Suppressor macrophage treated with lipopolysaccharide for 4 hours (primary cell): ENCODE measurements at places on chromosomes 1 and 21.

GRCh38 chr1:51622455-51622913, 5.6 kb downstream of the OSBPL9 start:
- peak; percentile 56 for DNase-seq

DNA sequence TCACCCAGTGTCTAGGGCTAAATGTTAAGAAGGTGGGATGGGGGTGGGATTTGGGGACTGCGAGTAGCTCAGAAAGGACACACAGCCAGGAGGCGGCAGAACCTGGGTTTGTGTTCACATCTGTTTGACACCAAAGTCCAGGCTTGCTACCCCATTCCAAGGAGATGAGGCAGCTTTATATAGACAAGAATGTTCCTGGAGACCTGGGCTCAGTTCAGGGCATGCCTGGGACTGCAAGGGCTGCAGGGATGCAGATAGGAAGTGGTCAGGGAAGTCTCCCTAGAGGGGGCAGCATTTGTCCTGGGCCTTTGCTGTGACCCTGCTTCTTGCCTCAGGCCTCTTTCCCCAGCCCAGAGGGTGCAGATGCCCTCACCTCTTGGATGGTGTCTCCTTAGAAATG, 16.3 kb downstream of the PADI3 start:
- no peak for DNase-seq

DNA sequence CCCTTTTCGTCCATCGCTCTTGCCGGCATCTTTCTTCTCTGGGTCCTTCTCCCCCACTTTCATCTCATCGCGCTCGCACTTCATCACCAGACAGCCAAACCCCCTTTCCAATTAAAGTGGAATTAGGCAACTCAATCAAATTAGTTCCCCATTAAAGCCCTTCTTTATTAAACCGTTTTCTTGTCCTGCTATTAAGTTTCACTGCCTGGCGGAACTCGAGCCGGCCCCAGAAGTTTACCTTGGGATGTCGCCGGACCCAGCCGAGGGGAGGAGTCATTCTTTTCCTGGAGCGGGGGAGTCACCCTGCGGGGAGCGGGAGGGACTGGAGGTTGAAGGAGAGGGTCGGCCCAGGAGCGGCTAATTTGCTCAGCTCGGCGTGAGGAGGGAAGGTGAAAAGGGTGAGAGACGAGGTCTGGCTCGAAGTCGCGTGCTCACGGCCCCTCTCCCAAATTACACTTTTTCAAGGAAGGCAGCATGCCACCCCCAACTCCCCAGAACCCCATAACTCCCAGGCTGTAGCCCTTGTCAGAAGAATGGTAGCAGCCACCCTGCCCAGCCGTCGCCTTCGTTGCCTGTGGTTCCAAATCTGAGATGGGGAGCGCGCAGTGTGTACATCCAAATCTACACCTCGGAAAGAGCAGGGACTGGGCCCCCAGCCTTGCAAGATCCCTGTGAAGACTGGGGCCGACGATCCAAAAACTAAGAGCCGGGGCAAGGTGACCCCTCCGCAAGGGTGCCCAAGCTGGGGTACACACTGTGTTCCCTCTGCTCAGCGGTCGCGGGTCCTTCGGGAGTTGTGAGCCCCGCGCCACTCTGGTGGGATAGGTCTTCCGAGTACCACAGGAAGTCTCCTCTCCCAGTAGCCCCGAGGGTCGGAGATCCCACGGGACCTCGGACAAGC, 6.4 kb downstream of the DMRTA2 start:
- DNase-seq = no peak

GRCh38 chr1:22221233-22221780, 78.4 kb upstream of the WNT4 start:
- DNase-seq = no peak

- DNase-seq = no peak
Observed at GRCh38 chr1:234509457-234510328, 30.7 kb upstream of the TARBP1 start.

DNA sequence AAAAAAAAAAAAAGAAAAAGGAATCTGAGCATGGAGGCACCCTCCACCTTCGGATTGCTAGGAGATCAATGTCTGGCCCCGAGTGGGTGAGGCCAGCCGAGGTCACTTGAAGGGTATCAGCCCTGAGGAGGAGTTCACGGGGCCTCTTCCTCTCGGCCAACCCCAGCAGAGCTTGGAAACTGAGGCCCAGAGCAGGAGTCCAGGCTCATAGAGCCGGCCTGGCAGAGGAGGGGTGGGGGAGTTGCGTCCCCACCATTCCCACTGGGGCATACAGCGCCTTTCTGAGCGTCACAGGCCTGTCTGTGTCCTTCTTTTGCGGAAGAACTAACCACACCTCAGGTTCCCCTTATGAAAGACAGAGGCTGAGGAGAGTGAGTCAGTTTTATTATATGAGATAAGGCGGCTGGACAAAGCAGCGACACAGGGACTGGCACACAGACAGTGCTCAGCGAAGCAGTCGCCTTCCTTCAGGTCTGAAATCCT, 17.1 kb upstream of the EPHA2 start:
- peak; percentile 76 for DNase-seq

DNA sequence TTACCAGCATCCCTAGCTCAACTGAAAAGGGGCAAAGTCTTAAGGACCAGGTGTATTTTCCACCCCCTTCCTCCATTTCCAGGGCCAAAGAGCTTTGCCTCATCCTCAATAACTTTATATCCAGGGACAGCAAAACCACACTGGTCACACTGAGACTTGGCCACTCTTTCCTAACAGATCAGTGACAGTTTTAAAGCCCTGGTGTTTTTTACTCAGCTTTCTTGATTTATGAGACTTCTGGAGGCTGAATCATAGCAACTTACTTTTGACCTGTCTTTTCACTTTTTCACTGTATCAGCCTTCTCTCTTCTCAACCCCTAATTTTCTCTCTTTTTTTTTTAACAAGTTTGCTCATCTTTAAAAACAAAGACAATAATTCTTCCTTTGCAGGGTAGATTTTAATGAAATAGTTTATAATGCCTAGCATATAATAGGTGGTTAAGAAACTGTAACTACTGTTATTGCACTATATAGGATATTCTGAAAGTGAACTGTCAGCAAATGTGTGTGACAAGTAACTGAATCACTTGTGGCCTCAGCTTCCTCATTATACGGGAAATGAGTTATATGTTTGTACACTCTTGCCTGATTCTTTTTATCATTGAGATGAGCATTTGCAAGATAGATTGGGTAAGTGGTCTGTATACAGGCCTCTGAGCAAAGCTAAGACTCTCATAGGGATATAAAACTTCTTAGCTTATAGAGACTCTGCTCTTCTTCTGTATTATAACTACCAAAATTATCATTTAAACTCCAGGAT, 19.7 kb upstream of the DYNLT5 start:
- DNase-seq = peak; percentile 87

DNA sequence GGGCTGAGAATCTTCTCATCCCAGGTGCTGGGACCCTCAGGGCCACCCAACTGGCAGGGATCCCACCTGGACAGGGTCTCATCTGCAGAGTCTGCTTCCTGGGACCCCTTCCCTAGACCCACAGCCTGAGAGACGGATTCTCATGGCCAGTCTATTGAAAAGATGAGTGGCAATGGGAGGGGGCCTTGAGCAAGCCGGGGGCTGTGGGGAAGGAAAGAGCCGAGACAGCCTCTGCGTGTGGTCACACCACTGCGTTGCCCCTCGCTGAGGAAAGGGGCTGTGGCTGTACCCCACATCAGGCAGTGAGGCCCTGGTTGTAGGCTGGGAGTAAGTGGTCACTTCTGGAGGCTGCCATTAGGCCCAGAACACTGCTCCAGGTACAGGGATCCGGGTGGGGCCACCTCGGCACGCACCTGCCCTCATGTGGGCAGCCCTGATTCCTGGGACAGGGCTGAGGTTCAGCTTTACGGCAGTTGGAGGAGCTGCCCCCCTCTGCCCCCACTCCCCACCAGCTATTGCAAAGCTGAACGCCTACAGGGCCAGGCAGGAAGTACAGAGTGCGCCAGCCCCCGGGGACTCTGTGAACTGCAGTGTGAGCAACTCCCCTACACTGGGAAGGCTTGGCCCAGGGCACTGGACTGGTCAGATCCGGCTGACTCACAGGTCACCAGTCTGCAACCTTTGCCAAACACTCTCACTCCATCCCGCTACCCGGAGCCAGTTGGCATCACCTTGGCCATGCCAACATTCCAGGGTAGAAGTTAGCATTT, 106.9 kb downstream of the RIPK4 start:
- DNase-seq = no peak

DNA sequence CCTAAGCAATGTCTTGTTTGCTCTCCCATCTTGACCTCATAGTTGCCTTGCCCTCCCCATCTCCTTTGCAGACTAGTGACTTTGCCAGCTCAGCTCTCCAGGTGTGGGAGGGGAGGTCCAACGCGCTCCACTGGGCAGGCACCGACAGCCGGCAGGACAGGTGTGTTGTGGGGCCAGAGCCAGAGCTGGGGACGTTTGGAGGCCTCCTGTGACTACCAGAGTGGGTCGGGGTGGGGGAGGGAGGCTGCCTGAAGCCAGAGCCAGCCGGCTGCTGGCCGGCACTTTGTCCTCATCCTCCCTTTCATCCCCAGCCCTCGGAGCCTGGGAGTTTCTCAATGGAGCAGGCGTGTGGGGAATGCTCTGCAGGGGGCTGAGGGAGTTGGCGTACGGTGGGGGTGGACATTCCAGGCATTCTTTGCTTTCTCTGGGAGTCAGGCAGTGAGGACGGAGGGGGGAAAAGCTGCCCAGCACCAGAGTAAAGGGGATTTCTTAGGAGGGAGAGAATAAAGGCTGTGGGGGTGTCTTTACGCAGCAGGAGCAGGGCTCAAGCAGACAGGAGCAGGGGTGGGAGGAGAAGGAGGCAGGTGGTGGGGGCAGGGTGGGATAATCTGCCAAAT, 20.2 kb downstream of the NUAK2 start:
- DNase-seq = no peak

- peak; percentile 12 for DNase-seq
Observed at GRCh38 chr1:220281159-220281574, 8.9 kb upstream of the RAB3GAP2 start.

DNA sequence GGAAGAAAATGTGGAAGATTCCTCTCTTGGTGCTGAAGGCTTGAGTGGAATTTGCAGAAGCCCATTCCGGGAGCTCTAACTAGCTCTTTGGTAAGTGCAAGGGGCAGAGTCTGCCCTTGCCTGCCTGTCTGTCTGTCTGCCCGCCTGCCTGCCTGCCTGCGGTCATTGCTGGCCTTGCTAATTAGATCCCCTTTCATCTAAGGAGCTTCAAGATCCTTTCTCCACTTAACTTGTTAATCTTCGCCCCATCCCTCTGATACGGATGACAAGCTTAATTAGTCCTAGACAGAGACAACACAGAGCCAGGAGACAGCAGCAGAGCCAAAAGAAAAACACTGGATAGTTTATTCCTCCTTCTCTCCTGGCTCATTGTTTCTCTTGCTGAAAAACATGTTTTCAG, 80.2 kb upstream of the GADD45A start:
- DNase-seq = no peak

- peak; percentile 84 for DNase-seq
Observed at GRCh38 chr21:25903607-25904006, 168.8 kb downstream of the GABPA start.

- no peak for DNase-seq
Observed at GRCh38 chr1:2501041-2501819, 25.1 kb downstream of the PLCH2 start.

- no peak for DNase-seq
Observed at GRCh38 chr1:216523449-216524190, 100.4 kb upstream of the USH2A start.

DNA sequence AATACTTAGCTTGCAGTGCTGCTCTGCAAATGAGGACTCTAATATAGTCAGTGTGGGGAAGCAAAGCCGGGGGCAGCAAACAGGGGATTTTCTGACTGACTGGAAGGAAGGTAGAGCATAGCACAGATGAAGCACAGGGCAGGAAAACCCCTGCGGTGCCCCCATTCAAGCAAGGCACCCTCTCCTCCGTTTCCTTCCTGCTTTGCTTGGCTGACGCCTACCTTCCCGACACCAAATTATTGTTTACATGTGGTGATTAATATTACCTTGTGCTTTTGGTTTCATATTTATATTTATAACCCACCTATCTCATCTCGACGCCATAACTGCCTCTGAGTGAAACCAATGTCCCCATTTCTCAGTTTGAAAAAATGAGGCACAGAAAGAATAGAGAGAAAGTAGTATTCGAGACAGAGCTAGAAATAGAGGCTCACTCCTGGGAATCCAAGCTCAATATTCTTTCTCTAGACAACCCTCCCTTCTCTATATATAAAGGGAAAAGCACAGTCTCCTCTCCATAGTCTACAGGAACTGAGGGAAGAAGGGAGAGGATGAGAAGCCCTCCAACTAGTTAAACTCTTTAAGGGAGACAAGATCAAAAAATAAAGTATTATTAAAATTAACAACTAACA, 41.3 kb downstream of the PIK3C2B start:
- DNase-seq = no peak

GRCh38 chr1:204134103-204134502, 17.7 kb downstream of the ETNK2 start:
- no peak for DNase-seq

DNA sequence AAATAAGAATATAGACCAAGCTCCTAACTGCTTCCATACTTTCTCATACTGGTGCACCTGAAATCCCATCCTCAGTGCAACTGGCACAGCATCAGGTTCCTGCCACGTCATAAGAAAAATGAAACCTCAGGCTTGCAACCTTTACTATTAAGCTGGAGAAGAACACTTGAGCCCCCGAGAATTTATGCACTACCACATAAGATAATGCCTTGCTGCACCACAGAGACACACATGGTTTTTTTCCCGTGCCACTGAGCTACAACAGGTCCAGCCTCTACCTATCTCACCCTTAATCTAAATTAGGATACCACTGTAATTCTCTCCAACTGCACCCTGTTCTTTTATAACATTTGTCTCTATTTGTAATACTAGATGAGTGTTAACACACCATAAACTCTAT, 174.5 kb downstream of the DENND1B start:
- no peak for DNase-seq

DNA sequence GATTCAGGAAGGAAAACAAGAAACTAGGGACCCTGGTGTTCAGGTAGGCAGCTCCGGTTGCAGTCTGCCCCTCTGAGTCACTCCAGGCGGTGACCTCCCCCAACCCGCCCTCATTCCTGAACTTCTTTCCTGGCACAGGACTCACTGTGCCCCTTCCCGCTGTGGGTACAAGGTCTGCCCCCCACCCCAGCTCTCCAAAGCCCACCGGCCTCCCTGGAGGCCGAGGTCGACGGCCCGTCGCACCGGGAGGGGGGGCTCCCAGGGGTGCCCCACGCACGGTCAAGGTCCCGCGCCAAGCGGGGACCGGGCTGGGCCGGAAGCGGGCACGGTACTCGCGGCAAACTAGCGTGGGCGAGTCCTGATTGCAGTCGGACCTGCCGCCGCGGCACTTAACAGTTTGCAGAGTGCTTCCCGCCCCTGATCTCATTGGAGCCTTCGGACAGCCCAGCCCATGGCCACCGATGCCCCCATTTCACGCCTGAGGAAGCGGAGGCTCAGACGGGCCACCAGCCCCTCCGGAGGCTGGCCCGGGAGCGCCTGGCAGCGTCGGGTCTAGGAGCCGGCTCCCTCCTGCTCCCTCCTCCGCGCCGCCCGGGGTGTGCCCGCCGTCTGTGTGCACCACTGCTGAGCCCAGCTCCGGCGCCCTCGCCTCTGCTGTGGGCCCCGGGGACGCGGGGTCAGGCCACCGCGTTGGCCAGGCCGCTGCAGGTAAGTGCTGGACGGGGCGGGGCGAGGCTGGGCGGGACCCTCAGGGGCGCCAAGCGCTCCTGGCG, at the start of gene GJB3:
Gene GJB3, plus strand, starts transcription at position 144 of the 773 bp plus-strand sequence. CDS start 3,549 bp downstream, outside the sequence.
- DNase-seq = no peak

- peak; percentile 35 for DNase-seq
Observed at GRCh38 chr1:211816586-211816985, 14.0 kb downstream of the LPGAT1 start.
